Stimulated activated CD8-positive, alpha-beta memory T cell treated with anti-CD3 and anti-CD28 coated beads, Interleukin-2, amount 100 ng/mL, for 48 hours (primary cell): ENCODE measurements at places on chromosomes 4 and X.
A peak's percentile ranks its signal among the peaks of the same experiment; 100 is the strongest.

DNA sequence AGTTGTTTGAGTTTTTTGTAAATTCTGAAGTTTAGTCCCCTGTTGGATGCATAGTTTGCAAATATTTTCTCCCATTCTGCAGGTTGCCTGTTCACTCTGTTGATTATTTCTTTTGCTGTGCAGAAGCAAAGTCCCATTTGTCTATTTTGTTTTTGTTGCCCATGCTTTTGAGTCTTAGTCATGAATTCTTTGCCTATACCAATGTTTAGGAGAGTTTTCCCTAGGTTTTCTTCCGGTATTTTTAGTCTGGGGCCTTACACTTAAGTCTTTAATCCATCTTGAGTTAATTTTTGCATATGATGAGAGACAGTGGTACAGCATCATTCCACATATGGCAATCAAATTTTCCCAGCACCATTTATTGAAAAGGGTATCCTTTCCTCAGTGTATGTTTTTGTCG is 405.8 kb upstream of the RPS6KA3 start:
- DNase-seq = no peak

GRCh38 chrX:153828308-153828707 is 2.0 kb downstream of the PDZD4 start:
- no peak for DNase-seq

GRCh38 chr4:20847124-20847747 is 147.0 kb downstream of the PACRGL start:
- no peak for DNase-seq

DNA sequence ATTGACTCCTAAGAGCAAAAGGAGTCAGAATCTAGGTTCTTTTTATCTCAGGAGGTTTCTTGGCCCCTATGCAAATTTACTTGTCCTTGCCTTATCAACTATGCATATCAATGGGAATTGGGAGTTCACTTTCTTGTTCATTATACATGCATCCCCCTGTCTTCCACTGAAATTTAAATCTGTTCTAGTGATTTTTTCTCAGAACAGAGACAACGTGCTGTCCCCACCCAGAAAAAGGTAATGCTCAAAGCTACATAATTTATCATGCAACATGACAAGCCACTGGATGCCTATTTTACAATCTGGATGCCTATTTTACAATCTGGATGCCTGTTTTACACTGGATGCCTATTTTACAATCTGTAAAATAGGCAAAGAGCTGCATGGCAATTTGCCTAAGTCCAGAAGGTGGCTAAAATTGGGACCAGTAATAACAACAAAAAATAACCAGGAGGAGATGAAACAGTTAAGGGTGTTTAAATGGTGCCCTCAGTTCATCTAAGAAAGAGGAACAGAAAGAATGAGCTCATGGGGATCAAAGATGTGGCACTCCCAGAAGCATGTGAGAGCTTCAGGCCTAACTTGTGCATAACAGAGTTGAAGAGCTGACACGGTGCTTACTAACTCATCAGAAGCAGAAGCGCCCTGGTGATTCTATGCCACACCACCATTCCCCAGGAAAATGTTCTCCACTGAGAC is 537.8 kb upstream of the BOD1L1 start:
- no peak for DNase-seq

- DNase-seq = no peak
Measured at GRCh38 chr4:88098993-88099752, 59.3 kb downstream of the ABCG2 start.

DNA sequence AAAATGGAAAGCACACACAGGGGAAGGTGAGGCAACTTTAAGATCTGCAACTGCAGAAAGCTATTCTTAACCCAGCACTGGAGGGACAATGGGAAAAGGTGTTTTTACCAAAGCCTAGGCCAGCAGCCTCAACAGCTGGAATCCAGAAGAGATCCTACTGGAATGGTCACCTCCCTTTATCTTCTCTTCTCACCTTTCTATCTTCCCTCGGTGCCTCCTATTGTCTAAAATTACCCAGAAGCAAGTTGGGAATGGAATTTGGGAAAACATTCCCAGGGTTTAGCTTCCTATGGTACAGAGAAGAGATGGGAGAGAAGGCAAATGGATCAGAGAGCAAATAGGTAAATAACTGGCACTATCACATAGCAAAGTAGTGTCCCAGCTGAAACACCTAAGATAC is 73.1 kb downstream of the TIGD2 start:
- DNase-seq = no peak

DNA sequence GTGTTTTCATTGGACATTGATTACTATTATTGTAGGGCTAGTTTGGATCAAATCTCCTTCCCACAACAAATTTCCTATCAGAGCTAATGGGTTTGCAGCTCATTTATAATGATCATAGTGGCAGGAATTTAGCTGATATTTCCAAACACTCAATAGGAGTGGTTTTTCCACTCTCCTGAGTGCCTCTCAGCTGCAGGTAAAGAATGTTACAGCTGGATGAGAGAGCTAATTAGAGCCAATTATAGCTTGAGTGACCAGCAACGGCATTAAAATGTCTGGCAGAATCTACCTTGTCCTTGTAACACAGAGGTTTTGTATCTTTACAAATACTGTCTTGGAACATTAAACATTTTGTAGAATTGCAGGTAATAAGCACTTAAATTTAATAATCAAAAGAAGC is 602.8 kb upstream of the EPHA5 start:
- no peak for DNase-seq

DNA sequence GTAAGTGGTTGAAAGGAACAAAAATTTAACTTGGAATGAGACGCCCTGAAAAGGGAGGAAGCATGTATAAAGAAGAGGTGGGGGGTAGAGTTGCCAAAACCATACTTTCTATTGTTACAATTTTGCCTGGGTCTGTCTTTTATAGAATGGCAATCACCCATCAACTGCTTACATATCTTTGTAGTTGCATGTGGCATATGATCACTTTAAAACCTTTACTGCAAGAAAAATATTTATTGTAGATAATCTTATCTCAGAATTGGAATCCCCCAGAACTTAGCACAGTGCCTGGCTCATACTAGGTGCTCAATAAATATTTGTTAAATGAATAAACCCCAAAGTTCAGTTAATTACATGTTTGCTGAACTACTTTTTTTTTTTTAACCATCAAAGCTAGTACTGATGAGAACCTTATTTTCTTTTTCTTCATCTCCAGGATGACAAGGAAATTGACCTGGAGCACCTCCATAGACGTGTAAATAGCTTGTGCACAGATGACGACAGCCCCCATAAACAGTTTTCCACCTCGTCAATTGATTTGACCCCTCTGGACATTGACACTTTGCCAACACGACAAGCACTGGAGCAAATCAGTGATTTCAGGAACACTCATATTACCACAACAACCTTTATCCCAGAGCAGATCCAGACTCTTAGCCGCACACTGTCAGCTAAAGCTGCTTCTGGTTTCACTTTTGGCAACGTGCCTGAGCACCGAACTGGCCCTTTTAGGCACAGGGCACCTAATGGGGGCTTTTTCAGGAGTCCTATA is 56.7 kb upstream of the ATOH1 start:
- DNase-seq = no peak

- DNase-seq = no peak
Measured at GRCh38 chrX:68041110-68041509, 392.2 kb downstream of the OPHN1 start.

- peak; percentile 5 for DNase-seq
Measured at GRCh38 chrX:71910643-71910985, at the start of gene NHSL2. TSS of gene NHSL2 (plus strand) at chrX:71910845.

GRCh38 chr4:14415146-14415545 is 587.1 kb upstream of the CPEB2 start:
- DNase-seq = no peak

DNA sequence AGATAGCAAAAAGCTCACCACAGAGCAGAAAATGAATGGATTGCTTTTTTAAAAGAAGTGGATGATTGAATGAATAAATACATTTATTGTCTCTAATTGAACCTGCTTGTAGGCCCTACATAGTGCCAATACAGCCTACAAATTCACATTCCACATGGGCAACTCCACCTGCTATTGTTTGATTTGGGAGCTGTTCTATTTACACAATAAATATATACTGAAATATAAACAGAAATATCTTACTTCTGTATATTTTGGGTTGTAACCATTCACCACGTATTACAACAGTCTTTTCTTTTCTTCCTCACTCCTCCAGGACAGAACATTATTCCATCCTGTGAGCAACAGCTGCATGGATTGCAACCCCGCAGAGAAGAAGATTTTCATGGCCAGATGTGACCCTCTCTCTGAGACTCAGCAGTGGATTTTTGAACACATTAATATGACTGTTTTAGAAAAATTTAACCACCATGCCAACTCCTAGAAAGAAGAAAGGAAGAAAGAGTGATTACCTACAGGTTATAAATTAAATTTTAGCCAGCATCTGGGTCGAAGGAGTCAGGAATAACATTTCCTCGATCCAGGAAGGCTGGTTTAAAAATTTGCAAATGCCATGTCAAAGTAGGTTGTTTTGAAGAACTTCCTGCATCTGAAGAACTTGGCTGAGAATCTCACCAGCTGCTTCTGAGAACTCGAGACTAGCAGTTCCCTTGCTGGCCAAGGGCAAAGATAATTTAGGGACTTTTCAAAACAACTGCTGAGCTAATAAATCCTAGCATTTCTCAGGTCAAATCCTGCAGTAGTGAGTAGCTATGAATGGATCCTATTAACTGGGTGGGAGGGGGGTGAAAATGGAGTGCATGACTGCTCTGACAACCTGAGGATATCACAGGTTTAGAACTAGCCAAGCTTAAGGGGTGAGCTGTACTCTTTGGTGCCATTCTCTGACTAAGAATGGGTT is 128.7 kb upstream of the GALNT7 start:
- DNase-seq = no peak

GRCh38 chr4:74449571-74450297 is 4.8 kb downstream of the AREG start:
- DNase-seq = no peak

GRCh38 chrX:8183346-8183745 is 12.3 kb upstream of the VCX2 start:
- no peak for DNase-seq

DNA sequence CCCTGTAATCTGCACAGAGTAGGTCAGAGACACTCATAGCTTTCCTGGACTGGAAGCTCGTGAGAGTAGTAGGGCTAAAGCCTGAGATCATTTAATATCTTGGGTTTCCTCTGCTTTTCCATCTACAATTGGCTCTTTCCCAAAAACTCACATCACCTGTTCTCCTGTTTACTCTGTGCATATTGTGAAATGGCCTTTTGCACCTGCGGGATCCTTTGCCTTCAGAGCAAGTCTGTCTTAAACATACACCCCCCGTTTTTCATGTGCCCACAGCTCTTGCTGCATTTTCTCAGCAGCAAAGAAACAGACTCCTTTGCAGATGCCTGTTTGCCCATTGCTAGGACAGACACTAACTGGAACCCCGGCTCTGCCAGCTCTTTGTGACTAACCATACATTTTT is 608.3 kb upstream of the PCDH10 start:
- no peak for DNase-seq

- DNase-seq = no peak
Measured at GRCh38 chr4:76310683-76311082, 4.2 kb downstream of the STBD1 start.

- no peak for DNase-seq
Measured at GRCh38 chr4:126458993-126459392, 1144.2 kb downstream of the FAT4 start.

- DNase-seq = no peak
Measured at GRCh38 chr4:56742080-56742871, 61.2 kb upstream of the HOPX start.

DNA sequence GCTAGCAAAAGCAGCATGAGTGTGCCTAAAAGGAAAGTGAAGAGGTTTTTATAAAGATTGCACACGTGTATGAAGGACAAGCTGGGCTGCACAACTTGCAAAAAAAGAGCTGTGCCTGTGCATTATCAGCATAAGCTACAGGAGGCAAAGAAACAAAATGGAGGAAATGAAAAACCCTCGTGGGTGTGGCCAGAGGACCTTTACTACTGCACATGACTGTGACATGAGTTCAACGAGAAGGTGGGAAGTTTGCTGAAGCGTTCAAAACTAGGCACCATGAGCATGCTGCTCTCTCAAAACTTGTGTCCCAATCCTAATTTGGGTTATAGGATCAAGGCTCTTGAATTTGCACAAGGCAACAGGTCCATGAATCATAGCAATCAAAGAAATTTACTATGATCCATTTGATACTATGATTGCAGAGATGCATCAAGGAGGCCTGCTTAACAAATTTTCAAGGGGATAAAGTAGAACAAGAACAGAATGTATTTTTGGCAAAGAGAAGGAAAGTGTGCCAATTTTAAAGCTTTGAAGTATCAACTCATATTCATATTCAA is 38.1 kb upstream of the CXorf38 start:
- no peak for DNase-seq

GRCh38 chr4:4334798-4335520 is 44.9 kb downstream of the ZBTB49 start:
- DNase-seq = peak; percentile 49

GRCh38 chr4:52052475-52052780 is 1.3 kb downstream of the SPATA18 start:
- DNase-seq = no peak

DNA sequence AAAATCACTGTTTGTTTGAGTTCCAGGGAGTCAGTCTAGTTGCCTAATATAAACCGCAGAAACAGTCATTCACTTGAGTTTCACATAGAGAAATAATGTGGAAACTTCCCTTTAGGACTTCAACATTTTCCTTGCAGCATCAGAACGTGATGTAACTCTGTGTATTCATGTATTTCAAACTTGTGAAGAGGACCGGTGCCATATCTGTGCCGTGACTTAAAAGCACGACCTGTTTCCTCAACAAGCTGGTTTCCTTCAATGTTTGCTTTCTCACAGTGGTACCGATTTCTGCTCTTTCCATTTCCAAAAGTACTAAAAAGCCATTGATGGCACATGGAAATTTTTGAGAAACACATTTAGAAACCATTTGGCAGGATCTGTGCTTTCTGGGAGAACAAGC is 166.6 kb upstream of the RAPGEF2 start:
- no peak for DNase-seq

GRCh38 chrX:23134136-23134535 is 134.4 kb downstream of the DDX53 start:
- no peak for DNase-seq

- DNase-seq = no peak
Measured at GRCh38 chrX:16403808-16404207, 236.5 kb downstream of the MAGEB17 start.

GRCh38 chr4:22410645-22411247 is 105.1 kb downstream of the ADGRA3 start:
- DNase-seq = no peak

DNA sequence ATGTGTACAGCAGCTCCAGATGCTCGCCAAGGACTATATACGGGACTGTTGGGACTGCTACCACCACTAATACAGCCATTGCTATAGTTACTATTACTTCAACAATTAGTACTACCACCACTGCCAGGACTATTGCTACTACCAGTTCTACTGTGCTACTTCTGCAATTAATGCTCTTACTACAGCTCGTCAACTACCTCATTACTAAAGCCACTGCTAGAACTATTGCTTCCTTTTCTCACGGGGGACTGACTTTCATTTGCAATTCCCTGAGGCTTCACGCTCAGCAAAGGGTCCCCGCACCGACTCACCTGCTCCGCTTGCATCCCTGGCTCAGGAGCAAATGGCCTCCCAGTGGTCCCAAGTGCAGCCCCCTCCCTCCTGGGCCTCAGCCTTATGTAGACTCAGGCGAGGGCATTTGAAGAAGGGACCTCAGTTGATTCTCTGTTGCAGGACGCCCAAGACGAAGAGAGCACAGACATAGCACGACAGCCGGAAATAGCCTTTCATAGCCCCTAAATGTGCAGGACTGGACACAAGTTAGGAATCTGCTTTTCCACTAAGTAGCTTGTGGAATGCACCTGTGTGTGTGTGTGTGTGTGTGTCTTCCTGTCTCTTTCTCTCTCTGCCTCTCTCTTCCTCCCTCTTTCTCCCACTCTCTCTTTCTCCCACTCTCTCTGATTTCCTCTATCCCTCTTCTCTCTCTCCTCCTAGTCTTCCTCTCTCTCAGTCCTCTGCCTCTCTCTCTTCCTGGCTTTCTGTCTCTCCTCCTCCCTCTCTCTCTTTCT is 294.8 kb downstream of the ASMT start:
- DNase-seq = no peak
